ENCODE measurements at places on chromosomes 1 and 21.

DNA sequence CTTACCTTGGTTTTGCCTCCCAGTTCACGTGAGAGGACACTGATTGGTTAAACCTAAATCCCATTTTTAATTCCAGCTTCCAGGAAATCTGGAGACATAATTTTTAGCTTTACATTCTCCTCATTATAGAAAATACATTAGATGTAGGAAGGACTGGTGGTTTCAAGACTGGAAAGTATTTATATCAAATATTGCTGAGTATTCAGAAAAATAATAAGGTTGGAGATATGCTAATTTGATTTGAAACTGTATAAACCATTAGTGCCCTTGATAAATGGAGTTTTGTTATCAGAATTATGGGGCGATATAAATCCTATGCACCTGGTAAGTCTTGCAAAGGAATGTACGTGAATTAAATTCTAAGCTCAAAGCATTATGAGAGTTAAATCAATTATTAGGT is 218.0 kb upstream of the ADGRL4 start:
- DNase-seq: no peak

- DNase-seq: no peak
Observed at GRCh38 chr1:97806996-97807520, 113.8 kb downstream of the DPYD start.

DNA sequence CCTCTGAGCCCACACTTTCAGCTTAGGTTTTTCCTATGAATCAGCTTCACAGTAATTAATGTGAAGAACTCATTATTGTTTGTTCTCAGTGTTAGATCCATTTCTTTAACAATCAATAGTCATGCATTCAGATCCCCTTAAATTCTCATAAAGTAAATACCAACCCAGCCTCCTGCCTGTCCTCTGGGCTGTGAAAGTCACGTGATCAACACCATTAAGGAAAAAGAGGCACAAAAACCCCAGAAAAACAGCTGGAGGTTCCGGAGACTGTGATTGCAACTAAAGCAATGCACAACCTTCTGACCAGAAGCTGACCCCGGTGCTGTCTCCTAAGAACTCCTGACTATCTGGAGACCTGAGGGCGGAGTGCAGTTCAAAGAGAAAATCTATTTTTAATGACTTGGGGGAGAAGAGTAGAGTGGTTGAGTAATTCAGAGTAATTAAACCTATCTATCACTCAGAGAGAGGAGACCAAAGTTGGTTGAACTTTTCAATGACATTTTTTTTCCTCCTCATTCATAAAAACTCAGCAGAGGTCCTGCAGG is 132.5 kb downstream of the PLXNA2 start:
- no peak for DNase-seq

DNA sequence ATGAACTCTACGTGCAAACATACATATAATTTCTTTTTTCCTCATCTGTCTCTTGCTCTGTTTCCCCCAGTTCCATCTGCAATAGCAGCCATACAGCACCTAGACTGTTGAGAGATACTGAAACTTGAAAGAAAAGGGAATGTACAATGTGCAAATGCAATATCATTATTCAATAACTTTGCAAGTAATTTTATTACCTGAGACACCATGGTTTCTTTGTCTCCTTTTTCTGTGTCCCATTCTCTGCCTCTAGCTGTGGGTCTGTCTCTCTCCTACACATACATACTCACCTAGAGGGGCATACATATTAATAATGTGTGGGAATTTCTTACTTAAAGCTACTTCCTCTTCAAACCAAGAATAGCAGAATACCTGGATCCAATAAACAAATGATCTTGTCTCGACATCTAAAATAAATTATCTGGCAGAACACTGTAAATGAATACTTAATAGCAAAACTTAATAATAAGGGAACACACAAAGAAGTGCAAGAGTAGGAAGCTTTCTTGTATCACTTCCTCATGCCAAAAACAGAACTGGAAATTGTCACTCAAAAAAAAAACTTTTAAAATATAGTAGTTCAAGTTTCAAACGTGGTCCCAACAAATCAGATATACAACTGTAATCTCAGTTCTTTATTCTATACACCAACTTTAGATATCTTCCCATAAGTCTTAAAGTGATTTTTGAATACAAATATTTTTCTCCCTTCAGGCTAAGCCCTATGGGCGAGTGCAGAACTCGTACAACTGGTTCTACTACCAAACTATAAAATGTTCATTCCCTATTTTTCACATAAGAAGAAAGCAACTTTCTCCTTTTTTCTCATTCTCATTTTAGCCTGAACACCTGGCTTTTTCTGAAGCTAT is 194.6 kb downstream of the NRIP1 start:
- no peak for DNase-seq

GRCh38 chr1:220950576-220950975 is 71.3 kb downstream of the HLX start:
- no peak for DNase-seq

DNA sequence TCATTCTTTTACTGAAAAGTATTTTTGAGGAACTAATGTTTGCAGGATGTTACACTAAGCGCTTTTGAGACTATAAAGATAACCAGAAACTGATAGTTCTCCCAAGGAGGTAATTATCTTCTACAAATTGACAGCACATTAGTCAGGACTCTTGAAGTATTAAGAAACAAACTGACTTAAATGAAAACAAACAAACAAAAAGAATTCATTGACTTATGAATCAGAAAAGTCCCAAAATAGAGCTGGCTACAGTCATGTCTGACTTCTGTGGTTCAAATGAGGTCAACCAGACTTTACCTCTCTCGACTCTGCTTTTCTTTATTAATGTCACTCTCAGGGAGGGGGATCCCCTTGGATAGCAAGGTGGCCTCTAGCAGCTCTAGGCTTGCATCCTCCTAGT is 296.8 kb downstream of the TPR start:
- no peak for DNase-seq

All from heart left ventricle (tissue), 16 donors.